ENCODE measurements at places on chromosomes 2 and 18.

DNA sequence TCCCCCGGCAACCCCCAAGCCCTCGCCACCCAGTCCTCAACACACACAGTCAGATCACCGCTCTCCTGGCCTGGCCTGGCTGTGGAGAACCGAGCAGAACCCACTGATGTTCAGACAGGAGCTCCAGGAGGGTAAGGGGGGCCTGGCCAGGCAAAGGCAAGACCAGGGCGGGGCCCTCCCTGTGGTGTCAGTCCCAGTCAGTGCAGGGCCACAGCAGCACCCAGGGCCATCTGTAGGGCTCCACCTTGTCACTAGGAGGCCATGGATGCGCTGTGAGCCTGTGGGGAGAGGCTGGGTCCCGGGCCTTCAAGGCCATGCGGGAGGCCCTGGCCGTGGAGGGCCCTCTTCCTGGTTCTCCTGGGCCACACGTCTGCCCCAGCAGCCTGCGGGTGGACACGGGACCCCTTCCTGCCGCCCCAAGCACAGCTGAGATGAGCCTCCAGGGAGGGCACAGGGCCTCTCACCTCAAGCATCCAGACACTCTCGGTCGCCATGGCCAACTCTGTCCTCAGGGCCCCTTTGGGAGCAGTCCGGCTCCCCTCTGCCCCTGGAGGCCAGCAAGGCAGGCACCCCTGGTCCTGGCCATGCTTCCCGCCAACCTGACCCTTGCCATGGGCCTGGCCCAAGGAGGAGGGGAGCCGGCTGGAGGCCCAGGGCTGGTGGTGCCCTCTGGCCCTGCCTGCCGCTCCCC, 2.0 kb downstream of the ANO7 start:
- no peak for DNase-seq

GRCh38 chr2:169065864-169066517, 3.4 kb upstream of the DHRS9 start:
- DNase-seq = no peak

- DNase-seq = no peak
Observed at GRCh38 chr2:120255986-120256650, 3.5 kb downstream of the RALB start.

DNA sequence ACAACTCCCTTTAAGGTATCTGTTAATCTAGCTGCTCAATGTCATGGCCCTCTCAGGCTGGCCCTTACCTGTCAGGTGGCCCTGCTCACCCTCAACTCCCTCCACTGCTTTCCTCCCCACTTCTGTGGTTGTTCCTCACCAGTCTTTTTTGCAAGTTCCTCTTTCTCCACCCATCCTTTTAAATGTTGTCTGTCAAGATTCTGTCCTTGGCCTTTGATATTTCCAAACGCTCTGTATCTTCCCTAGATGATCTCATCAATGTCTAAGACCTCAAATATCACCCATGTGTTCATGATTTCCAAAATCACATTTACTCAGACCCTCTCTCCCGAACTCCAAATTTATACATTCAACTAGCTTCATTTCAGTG, 3.5 kb downstream of the PTPN2 start:
- DNase-seq = no peak

GRCh38 chr2:98634406-98635092, 26.2 kb downstream of the UNC50 start:
- no peak for DNase-seq

- no peak for DNase-seq
Observed at GRCh38 chr2:214450118-214450894, 39.5 kb downstream of the VWC2L start.

- no peak for DNase-seq
Observed at GRCh38 chr18:42187611-42188380, 232.8 kb downstream of the PIK3C3 start.

DNA sequence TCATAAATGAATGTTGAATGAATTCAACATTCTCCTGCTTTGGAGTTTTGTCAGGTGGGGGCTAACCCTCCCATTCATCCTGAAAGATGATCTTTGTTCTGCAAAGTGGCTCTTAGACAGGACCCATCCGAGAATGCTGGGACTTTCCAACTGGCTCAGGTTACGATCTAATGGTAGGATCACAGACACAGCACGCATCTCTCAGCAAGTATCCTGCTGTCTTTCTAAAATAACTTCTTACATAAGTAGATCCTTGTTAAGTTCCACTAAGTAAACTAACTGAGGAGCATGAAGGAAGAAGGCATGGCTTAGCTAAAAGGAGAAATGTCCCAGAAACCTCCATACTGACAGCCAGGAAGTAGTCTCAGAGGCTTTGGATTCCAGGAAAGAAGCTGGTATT, 23.7 kb downstream of the CYP27A1 start:
- DNase-seq = no peak

GRCh38 chr18:75531212-75531850, 103.8 kb upstream of the SMIM21 start:
- no peak for DNase-seq
